ENCODE measurements at places on chromosomes 4 and X.

- no peak for DNase-seq
Observed at GRCh38 chr4:40058854-40059253, 2.2 kb downstream of the N4BP2 start.

DNA sequence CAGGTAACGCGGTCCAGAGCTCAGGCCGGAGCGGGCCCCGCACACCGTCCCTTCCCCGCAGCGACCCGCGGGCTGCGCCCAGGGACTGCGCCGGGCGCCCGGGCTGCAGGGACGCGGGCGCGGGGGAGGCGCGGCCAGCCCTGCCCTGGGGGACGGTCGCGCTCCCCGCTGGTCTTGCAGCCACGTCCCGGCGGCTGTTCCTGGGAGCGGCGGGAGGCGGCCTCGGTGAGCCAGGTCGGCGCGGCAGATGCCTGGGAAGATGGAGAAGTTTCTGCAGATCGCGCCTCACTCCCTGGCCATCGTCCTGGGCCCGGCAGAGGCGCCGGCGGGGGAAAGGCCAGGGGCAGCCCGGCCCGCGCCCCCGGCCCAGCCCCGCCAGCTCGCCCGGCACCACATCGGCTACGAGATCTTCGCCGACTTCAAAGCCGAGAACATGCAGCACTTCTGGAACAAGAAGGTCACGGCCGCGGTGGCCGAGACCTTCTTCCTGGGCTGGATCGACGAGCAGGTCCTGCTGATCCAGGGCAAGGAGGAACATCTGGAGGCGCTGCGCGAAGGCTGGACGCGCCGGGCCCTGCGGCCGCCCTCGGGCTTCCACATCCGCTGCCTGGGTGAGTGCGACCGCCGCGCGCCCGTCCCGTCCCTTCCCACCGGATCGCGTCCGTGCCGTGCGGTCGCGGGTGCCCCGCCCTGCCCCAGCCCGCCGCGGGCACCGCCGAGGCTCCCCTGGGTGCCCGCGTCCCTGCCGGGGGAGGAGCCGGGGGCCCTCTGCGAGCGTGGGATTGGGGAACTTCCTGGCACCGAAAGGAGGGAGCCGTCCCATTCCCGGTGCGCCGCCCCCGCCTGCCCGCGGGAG, 107.4 kb upstream of the STOX2 start:
- DNase-seq: no peak

GRCh38 chr4:153116291-153116680, 88.0 kb upstream of the TRIM2 start:
- no peak for DNase-seq

DNA sequence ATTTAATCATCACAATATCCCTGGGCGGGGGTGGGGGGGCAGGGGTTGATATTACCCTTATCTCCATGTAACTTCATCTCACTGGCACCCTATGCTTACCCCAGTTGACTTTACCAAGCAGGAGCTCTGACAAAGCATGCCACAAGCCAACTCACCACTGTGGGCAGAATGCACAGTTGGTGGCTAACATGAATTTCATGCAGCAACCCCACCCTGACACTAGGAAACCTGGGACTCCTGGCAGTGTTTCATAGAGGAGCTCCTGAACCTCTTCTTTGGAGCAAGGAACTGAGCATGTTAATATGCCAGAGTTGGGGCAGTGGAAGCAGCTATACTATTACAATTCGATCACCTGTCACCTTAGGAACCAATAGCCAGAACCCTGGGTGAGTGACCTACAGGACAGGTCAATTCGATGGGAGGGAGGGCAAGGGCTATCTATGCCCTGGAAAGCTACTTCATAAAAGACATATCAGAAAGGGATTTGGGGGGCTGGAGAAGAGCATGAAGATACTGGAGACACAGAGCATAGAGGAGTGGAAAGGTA, 97.2 kb upstream of the ACSL4 start:
- no peak for DNase-seq

- no peak for DNase-seq
Observed at GRCh38 chr4:38587106-38587505, 76.9 kb upstream of the KLF3 start.

- DNase-seq: no peak
Observed at GRCh38 chr4:83759611-83760010, 223.7 kb downstream of the GPAT3 start.

- DNase-seq: peak; percentile 62
Observed at GRCh38 chrX:101051549-101052302, at the start of gene TRMT2B. TSS of gene TRMT2B (minus strand) at chrX:101052111. CDS start at chrX:101042289, 9,822 bp downstream.

GRCh38 chrX:40483502-40483901, 97.3 kb upstream of the ATP6AP2 start:
- DNase-seq: no peak

Data from effector memory CD8-positive, alpha-beta T cell (primary cell).